SK-N-MC (cell line): ENCODE measurements at places on chromosomes 6 and 20.

- no peak for DNase-seq
Measured at GRCh38 chr20:39829661-39830060, 859.4 kb downstream of the MAFB start.

GRCh38 chr6:24836109-24836508, 37.4 kb upstream of the ARMH2 start:
- no peak for DNase-seq

DNA sequence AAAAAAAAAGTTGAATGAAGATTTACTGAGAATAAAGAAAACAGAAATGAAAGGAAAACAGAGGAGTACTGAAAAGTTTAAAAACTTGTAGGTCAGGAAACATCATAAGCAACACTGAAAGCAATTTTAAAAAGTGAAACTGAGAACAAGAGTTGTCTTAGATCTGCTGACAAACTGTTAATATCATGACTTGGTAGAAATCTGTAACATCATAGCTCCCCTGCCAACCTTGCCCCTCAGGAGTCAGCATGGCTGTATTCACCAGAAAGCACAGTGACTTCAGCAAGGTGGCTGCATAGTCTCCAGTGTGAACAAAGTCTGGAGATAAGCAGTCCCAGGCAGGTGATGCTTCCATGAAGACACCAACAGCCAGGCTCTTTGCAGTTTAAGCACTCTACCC, 5.3 kb downstream of the NAA20 start:
- DNase-seq = no peak

- no peak for DNase-seq
Measured at GRCh38 chr20:44247586-44248409, 690 bp downstream of the GDAP1L1 start.
